ENCODE measurements at places on chromosomes 13 and 19. TPM values are rescaled to one million over a fixed set of nuclear protein-coding genes. Genes with fewer than 3 reads are reported as not detected.

GRCh38 chr13:29676535-29676934, 81.0 kb upstream of the SLC7A1 start:
- no peaks in the 10 kb centered on the region for H3K36me3 ChIP-seq
- no peak overlapping the region for H3K27ac ChIP-seq
- no peaks in the 10 kb centered on the region for H3K4me1 ChIP-seq
- no peaks in the 10 kb centered on the region for H3K27me3 ChIP-seq
- DNase-seq = no peak

The CYP4F2 gene
- not detected for total RNA-seq

DNA sequence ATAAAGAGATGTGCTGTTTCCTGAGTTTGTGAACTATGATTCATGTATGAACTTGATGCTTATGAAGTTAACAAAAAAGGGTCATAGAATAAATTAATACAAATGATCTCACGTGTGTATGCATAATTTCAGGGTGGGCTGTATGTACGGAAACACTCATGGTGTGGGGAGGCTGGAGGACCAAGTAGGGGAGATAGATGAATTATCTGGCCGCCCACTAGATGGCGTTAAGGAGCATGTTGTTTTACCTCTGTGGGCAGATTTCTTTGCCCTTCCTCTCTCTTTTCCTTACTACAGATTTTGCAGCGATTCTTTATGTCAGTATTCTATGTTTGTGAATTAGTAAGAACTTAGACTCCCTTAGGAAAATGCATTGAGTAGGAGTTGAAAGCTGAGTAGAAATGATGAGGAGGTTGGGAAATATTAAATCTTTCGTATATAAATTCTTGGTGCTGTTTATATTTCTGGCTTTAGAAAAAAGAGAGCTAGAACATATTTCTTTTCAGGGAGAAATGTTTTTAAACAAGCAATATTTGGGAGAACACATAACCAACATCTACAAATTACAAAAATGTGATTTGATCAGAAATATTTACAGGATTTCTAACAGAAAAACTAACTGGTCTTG, 47.4 kb upstream of the TMTC4 start:
- H3K27ac ChIP-seq = no peak overlapping the region
- no peaks in the 10 kb centered on the region for H3K27me3 ChIP-seq
- H3K4me1 ChIP-seq = no peaks in the 10 kb centered on the region
- peak; percentile 24 for DNase-seq

The MBD3L3 gene
- total RNA-seq = not detected

DNA sequence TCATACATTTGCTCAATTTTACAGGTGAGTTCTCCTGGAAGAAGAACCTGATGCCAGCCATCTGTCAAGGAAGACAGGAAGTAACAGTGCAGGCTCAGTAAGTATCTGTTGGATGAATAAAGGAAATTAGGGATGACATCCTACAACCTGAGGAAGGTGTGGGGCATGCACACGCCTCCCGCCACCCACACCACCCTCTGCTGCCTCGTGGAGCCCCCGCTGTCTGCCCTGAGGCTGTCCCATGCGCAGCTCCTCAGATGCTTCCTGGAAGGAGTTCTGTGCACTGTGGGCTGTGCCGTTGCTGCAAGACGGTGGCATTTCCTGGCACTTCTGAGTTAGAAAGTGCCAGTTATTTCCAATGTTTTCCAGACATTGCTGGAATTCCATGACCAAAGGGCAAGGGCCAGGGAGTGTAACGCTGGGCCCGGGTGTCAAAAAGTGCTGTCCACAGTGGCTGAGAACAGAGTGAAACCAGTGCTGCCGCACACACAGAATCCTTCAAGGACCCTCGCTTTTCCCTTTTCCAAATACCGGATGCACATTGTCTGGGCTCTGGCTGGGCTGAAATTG, 4.2 kb upstream of the TEX29 start:
- no peak for DNase-seq
- H3K36me3 ChIP-seq = no peaks in the 10 kb centered on the region
- H3K4me3 ChIP-seq = no peak overlapping the region
- H3K27ac ChIP-seq = no peak overlapping the region
- H3K27me3 ChIP-seq = no peaks in the 10 kb centered on the region

DNA sequence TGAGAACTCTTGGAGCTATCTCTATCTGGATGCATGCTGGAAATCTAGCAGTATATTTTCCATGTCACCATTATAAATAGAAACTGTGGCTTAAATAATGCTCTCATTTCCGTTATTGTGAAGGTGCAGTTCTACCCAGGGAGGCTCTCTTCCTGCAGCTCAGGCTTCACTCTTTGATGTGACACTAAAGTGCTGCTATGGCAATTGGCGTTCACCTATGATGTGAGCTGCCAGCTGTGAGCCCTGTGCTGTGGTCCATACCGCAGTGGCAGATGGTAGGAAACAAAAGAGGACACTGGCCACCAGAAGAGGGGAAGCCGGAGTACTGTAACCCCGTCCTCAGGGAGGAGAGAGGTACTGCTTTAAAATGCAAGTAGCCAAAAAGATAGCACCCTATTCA, 40.6 kb upstream of the ZNF681 start:
- H3K27ac ChIP-seq = no peak overlapping the region
- no peak overlapping the region for H3K4me3 ChIP-seq
- no peaks in the 10 kb centered on the region for H3K27me3 ChIP-seq
- DNase-seq = peak; percentile 52
- H3K36me3 ChIP-seq = no peaks in the 10 kb centered on the region
- H3K4me1 ChIP-seq = peaks cover 18% of the 10 kb centered on the region

All from CD8-positive, alpha-beta memory T cell (primary cell).